ENCODE measurements at places on chromosomes 12 and 14.

GRCh38 chr14:20327005-20327869 lies 5.8 kb downstream of the CCNB1IP1 start:
- no peak for DNase-seq

- no peak for DNase-seq
These were observed 7.6 kb downstream of the TMED8 start for GRCh38 chr14:77369285-77369684.

DNA sequence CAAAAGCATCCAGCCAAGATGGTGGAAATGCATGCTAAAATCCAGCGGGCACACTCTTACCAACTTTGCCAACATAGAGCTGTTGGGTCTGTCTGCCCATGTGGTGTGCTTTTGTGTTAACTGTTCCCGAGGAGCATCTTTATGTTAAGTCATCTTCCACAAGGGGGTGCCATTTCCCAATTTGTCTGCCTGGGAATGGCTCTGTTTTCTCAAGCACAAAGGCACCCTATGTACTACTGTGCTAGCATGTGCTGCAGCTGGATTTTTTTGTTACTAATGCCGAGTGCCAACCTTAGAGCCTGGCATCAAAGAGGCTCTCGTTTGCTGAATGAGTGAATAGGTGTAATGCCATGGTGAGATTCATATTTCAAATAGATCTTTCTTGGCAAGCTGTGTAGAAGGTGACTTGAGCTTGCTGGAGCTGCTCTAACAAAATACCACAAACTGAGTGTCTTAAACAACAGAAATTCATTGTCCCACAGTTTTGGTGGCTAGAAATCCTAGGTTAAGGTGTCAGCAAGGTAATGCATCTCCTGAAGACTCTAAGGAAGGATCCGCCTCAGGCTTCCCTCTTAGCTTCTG lies 74.3 kb downstream of the TRHDE start:
- DNase-seq: peak; percentile 67

- no peak for DNase-seq
These were observed 16.5 kb upstream of the IFT81 start for GRCh38 chr12:110107369-110108281.

GRCh38 chr12:113333877-113334785 lies 778 bp downstream of the SLC8B1 start:
- no peak for DNase-seq

GRCh38 chr12:25054076-25054782 lies 105.3 kb upstream of the BCAT1 start:
- DNase-seq: no peak

- DNase-seq: no peak
These were observed 154.9 kb downstream of the MED13L start for GRCh38 chr12:116122628-116123027.

DNA sequence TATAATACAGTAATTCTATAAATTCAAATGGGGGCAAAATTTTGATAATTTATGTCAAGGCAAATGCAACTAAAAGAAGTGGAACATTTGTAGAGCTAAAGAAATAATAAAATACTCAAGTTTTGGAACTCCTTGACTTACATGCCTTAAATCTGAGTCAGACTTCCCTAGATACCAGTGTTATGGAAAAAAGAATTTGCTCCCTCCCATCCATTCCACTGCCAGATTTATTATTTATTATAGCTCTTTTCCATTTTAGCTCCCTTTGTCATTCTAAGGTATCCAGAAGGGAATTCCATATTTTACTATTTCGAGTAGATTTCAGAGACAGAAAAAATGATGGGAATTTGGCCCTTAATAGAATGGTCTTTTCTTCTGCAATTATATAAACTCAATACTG lies 44.0 kb downstream of the RHOJ start:
- no peak for DNase-seq

- no peak for DNase-seq
These were observed 225.0 kb downstream of the GXYLT1 start for GRCh38 chr12:41919526-41920261.

- no peak for DNase-seq
These were observed 343.7 kb downstream of the CACNA1C start for GRCh38 chr12:2396448-2396871.

DNA sequence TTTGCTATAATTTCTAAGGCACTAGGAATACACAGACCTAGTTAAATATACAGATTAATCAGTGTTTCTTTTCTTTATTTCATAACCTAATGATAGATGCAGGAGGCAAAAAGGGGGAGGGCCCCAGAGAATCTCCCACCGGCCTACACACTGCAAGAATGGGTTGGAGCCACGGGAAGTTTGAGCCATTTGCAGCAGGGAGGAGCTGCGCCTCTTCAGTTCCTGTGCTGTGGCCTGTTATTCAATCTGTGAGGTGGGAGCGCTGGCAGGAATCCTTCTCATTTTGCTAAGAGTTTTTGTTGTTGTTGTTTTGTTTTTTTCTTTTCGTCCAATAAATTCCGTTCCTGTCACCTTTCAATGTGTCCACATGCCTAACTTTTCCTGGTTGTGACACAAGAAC lies 251.3 kb upstream of the RPL10L start:
- no peak for DNase-seq

- DNase-seq: no peak
These were observed 357.9 kb upstream of the TMEM132C start for GRCh38 chr12:127909041-127909440.

DNA sequence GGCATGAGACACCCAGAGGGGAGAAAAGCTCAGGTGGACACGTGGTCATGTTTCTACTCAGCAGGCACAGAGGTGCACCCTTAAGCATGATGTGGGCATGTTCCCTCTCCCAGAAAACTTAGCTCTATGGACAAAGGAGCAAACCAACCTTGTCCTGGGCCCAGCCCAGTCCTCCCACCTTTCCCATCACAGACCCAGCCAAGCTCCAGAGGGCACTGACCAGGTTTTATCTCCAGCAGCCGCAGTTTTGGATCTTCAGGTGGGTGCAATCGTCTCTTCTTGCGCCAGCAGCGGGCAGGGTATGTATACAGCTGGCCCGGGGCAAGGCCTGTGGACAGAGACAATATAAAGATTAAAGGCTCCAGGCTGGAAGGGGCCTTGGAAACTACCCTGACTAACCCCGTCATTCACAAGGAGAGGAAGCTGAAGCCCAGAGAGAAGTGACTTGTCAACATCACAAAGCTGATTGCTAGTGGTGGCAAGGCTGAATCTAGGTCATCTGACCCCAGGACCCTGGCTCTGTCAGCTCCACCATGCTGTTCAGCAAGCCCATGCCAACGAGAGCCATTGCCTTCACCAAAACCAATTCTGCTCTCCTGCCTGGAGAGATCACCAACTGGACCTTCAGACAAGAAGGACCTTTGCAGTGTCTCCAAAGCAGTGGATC lies 140.7 kb downstream of the DPF3 start:
- no peak for DNase-seq

DNA sequence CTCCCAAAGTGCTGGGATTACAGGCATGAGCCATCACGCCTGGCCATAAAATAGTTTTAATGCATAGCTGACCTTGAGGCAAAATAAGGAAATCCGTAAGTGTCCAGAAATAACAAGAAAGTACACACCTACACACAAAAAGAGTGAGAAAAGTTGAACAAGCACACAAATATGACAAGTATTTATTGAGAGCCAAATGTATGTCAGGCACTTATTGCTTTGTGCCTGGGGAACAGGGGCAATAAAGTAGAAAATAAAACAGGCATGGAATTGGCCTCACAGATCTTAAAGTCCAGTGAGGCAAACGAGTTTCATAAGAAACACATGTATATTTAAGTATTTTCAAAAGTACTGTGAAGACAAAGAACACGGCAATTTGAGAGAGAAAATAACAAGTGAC lies 103.7 kb downstream of the ERGIC2 start:
- DNase-seq: no peak

DNA sequence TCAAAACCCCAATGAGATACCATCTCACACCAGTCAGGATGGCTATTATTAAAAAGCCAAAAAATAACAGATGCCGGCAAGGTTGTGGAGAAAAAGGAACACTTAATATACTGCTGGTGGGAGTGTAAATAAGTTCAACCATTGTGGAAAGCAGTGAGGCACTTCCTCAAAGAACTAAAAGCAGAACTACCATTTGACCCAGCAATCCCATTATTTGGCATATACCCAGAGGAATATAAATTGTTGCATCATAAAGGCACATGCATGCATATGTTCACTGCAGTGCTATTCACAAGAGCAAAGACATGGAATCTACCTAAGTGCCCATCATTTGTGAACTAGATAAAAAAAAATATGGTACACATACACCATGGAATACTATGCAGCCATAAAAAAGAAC lies 59.9 kb downstream of the MGST1 start:
- DNase-seq: no peak

GRCh38 chr12:19128485-19128884 lies 1.0 kb upstream of the PLEKHA5 start:
- no peak for DNase-seq

DNA sequence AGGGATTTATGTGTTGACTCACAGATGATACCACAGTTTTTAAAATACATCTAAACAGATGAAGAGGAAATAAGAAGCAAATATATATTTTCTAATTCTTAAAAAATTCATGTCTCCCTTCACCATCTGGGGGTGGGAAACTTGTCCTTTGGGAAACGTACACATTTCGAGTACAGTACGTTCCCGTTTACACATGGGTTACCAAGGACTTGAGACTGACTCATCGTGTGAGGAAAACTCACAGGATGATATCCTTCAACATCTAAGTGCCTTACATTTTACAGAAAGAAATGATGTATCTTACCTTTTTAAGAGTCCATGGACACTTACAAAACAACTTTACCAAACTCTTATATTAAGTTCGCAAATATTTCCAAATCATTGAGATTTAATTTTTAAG lies 16.0 kb upstream of the FBLN5 start:
- DNase-seq: no peak

GRCh38 chr12:59059088-59059935 lies 139.0 kb upstream of the LRIG3 start:
- DNase-seq: no peak

DNA sequence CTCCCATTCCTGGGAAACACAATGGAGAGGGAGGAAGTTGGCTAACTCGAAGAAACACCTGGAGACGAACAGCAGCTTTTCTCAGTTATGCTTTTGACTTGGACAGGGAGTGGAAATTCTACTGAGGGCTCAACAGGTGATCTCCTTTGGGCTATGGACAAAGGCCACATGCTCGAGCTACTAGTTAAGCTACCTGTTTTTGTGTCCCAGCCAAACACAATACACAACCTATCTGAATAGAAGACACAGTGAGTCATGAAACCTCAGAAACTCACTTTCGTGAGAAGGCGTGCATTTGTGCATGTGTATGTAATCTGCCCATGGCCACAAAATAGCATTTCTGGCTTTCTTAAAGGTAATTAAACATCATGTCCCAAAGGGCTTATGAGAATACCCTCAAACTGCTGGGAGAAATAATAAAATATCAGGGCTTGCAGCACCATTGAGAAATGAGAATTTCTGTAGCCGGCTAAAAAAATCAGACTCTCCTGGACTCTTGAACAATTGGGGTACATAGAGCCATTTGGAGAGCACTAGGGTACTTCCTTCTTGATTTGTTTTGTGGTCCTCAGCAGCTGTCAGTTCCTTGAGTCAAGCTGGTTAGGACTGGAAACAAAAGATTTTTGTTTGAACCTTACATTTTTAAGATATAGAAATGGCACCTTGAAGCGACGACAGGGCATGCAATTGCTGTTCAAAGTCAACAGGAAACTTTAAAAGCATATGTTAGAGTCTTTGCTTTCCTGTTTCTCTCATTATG lies 85.5 kb upstream of the PTHLH start:
- DNase-seq: no peak

GRCh38 chr12:30218073-30218472 lies 434.3 kb upstream of the TMTC1 start:
- DNase-seq: no peak

GRCh38 chr12:92504594-92504981 lies 198.2 kb upstream of the PLEKHG7 start:
- DNase-seq: no peak

GRCh38 chr12:93256256-93256969 lies 121.3 kb upstream of the NUDT4 start:
- no peak for DNase-seq

- no peak for DNase-seq
These were observed 81.3 kb downstream of the CPSF2 start for GRCh38 chr14:92203116-92203515.

DNA sequence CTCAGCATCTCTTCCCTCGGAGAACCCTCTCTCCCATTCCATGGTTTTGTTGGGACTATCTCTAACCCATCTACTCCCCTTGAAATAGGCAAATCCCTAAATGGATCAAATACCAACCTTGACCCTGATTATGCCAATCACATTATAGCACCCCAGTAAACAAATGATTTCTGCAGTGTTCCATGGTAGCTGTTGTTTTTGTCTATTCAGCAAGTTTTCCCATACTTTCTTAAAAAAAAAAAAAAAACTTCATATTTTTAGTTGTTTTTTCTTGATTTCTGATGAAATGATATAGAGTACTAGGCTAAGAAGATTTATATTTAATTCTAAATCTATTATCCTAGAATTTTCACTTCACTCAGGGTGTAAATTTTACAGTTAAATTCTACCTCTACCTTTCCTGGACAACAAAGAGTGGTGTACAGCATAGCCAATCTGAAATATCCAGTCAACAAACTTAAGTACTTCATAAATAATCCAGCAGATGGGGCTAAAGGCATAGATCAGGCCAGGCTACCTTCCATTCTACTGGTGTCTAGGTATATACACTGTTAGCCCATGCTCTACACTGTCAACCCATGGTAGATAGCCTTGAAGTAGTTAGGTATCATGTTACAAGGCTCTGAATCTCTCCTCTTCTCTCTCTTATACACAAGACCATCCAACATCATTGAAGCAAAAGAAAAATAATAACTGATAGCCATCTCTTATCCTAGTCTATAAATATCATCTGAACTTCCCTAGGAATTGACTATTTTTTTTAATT lies 82.2 kb downstream of the PLEKHG7 start:
- no peak for DNase-seq

GRCh38 chr12:4039931-4040330 lies 166.7 kb upstream of the PARP11 start:
- no peak for DNase-seq

DNA sequence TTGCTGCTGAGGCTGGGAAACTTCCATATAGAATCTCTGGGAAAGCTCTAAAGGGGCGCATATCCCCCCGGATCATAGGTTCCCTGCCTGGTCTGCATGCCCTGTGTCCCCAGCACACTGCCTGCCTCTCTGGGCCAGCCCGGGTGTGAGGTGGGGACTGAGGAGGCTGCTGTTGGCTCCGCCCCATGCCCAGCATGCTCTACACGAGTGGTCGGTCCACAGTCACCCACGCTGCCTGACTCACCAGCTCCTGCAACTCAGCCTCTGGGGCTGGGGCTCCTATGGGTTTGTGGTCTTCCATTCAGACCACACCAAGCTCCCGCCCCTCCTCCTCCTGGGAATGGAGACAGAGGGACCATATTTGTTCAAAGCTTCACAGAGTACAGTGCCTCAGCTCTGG lies 88.5 kb upstream of the ANO2 start:
- DNase-seq: no peak

DNA sequence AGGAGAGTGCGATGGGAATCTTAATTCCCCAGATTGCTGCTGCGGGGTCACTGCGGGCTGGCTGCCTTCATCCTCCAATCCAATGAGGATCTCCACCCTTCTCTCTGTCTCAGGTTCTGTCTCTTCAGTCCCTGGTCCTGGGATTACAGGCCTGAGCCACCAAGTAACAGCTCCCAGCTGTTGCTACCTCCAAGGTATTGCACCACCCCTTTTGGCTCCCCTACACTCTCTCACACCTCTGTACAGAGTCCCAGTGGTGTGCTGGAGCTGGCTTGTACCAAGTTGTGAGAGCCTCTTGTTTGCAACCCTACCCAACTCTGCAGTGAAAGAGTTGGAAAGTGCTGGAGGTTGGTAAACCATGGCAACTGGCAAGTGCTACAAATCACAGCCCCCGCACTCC lies 10.0 kb upstream of the RILPL1 start:
- no peak for DNase-seq

Data from progenitor cell of endocrine pancreas (in vitro differentiated cells).